Pons (tissue), 1 donor: ENCODE measurements at places on chromosomes 12 and 14.

- no peak for DNase-seq
Observed at GRCh38 chr14:44446965-44447364, 60.1 kb downstream of the FSCB start.

GRCh38 chr14:104134061-104134965 lies 4.1 kb upstream of the KIF26A start:
- no peak for DNase-seq

GRCh38 chr12:104514092-104514810 lies 57.5 kb downstream of the CHST11 start:
- DNase-seq: no peak

DNA sequence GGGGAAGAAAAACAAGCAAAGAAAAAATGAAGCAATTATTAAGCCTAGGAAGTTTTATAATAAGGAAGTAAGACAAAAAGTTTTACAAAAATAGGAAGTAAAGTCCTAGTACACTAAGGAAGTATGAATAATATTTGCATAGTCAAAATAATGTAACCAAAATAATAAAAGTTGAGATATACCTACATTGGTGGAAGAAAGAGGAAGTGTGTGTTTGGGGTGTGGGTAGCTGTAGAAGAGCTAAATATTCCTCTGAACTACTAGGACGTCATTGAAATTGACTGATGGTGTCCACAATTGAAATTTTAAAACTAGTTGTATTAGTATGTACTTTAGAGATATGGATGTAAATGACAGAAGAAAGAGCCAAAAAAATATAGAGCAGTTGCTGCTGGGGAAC lies 228.4 kb upstream of the OTX2 start:
- DNase-seq: no peak

GRCh38 chr12:96036765-96037455 lies 1.5 kb upstream of the LTA4H start:
- no peak for DNase-seq

DNA sequence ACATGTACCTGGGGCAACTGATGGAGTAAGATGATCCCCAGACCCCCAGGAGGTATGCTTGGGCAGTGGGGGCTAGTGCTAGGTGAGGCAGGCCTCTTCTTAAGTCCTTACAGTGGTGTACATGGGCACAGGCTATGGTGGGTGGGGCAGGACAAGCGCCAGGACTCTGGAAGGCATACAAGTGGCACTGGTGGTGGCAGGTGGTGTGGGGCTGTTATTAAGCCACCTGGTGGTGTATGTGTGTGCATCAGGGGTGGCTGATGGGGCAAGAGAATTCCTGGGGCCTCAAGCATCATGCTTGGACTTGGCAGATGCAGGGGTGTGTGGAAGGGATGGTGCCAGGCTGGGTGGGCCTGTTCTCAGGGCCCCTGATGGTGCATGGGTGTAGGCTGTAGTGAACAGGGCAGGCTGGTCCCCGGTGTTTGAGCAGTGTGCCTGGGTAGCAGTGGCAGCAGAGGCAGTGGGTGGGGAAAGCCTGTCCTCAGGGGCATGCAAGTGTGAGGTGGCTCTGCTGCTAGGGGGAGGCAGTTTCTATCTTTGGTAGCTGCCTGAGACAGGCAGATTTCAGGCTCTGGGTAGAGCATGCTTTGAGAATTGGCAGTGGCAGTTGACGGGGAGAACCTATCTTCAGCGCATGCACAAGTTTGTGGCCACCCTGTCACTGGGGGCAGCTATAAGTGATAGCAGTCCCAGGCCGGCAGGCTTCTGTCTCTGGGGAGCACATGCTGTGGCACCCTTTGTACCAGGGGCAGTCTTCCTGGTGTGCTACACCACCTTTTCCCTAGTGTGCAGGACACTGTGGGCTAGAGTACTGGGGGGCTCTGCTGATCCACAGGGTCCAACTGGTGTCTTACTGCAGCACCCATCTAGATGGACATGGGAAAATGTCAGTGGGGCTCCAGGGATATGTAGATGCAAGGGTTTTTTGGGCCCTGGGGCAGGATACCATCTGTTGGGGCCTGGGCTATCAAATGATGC lies 52.6 kb upstream of the ABCD2 start:
- DNase-seq: no peak

DNA sequence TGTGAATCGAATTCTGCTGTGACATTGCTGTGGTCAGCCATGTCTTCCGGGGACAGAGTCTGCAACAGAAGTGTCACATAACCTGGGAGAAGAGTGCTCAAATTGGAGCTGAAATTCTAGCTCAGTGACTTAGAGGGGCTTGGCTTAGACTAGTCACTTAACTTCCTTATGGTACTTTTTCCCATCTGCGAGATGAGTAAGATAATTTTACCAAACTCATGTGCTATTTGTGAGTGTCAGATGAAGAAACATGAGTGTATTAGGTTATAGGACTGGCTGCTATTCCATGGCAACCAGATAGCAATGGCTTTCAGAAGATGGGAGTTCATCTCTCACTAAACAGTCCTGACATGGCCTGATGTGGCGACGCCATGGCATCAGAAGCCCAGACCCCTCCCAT lies 104.1 kb downstream of the CHST11 start:
- no peak for DNase-seq

GRCh38 chr14:51862860-51863259 lies 2.4 kb downstream of the GNG2 start:
- no peak for DNase-seq

GRCh38 chr12:93733358-93733757 lies 56.2 kb downstream of the CRADD start:
- peak; percentile 28 for DNase-seq

DNA sequence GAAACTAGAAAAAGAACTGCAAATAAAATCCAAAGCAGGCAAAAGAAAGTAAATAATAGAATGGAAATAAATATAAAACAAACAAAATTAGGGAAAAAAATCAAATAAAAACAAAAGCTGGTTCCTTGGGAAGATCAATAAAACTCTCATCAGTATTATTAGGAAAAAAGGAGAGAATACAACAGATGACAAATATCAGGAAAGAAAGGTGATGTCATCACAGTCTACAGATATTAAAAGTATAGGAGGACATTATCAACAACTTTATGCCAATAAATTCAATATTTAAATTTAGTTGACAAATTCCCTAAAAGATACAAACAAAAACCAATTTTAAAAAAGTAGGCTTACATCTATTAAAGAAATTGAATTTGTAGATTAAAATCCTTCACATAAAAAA lies 107.4 kb upstream of the FOXN3 start:
- DNase-seq: no peak
